HCEC 1CT (cell line): ENCODE measurements at places on chromosomes 2 and 18.

GRCh38 chr2:95020275-95021022 is 5.1 kb upstream of the MAL start:
- no peak for DNase-seq

DNA sequence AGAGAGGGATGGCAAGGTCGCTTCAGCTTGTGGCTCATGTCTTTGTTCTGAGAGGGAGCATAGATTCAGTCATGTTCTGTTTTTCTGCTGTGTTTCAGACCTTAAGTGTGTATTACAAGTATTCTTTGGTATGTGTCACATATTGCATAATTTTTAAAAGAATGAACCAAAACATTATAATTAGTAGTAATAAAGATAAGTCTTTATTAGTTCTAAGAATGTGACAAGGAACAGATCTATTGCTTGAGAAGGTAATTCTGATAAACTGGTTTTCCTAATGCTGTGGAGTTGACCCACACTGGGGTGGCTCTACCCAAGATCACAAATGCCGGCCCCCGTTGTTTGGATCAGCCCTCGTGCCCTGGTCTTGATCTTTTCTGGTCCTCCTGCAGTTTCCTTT is 124.3 kb upstream of the FOSL2 start:
- no peak for DNase-seq

GRCh38 chr2:173130496-173131465 is 55.1 kb downstream of the MAP3K20 start:
- DNase-seq, result no peak

- no peak for DNase-seq
Measured at GRCh38 chr18:63137999-63138435, 181.6 kb downstream of the BCL2 start.

DNA sequence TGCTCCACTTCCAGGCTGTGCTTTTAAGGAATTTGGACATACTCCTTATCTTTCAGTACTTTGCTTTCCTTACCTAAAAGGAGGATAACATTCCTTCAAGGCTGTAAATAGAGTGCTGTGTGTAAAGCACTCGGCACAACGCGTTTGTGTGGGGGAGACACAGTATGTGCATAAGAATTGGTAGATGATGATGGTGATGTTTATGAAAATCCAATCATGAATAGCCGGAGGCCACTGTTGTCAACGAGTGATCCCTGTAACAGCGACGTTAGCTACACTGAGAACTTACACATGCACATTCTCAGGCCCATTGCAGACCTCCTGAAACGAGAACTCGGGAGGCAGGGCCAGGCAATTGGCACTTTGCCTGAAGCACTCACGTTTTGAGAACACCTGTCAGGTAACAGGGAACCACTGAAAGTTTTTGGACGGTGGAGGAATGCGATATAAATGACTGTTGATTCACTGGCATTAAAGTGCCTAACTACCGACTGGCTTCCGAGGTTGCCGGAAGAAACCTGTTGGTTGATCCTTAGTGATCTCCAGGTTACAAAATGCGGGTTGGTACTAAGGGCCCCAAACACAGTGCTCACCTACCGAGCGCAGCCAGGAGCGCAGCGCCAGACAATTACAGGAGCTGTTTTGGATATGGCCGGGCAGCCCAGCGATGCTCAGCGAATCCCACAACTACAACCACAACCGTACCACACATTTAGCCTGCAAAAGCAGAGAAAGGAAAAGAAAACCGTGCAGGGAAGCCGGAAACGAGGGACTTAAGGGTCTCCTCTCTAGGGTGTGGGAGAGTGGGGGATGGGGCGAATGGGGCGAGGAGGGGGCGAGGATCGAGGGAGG is 1.0 kb upstream of the MAP4K4 start:
- no peak for DNase-seq

DNA sequence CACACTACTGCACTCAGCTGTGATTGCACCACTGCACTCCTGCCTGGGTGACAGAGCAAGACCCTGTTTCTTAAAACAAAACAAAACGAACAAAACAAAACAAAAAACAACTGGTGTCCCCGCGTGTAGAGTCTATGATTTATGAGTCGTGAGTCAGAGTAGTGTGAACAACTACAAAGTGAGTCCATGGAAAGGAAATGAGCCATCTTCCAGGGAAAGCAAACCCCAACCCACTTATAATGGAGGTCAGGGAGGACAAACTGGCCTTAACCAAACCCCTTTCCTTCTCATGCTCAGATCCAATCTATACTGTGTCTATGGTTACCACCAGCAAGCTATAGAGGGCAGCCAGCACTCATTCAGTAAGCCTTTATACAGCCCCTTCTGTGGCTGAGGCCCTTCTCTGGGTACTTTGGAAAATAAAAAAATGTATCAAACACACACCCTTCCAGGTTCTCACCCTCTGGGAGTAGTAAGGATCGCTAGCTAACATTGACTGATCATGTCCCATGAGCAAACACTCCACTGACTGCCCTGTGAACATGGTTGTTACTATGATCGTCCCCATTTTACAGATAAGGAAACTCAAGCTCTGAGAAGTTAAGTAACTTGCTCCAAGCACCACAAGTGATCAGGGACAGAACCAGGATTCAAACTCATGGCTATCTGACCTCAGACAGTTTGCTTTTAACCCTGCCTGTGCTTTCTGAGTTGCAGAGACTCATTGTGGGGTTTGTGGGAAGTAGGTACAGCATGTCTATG is 24.7 kb upstream of the COLEC12 start:
- peak; percentile 86 for DNase-seq

GRCh38 chr18:2963048-2963447 is 49.9 kb downstream of the LPIN2 start:
- DNase-seq, result no peak

DNA sequence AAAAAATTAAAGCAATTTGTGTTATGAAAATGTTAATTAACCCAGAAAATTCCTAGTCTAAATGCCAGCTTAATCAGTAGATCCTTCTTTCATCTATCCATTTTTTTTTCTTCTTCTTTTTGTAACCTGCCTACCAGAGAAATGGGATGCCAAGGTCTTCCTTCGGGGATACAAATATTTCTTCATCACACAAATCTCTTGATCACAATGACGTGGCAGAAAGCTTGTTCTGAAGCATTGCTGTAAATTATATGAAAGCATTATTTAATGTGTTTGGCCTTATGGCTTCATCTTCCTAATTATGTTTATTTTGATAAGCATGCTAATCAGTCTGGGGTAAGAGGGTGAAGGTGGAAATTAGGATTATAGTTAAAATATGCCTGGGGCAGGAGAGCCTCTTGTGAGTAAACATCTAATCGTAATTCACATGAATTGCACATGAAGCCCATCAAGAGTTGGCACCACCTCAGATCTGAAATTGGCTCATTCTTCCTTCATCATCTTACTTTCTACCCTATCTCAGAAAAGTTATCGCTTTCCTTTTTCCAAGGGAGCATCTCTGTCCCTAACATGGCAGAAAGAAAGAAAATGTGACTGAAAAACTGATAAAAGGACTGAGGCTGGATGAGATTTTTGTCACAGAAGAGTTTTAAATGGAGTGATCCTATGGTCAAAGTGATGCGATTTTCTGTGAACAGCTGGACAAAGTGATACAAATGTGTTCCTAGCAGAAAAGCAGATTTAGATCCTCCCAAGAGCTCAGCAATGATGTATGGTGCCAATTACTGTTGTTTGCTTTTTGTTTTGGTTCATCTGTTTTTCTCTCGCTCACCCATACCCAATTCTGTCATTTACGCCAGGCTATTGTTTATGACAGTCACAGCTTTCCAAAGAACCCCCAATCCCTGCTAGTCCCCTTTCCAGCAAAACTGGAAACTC is 76.9 kb upstream of the PMAIP1 start:
- peak; percentile 46 for DNase-seq
